ENCODE measurements at places on chromosomes 1 and 21.

- no peak for DNase-seq
Observed at GRCh38 chr1:10295481-10296085, 85.2 kb downstream of the KIF1B start.

GRCh38 chr1:54499360-54500106 is 48.5 kb upstream of the ACOT11 start:
- DNase-seq, result no peak

DNA sequence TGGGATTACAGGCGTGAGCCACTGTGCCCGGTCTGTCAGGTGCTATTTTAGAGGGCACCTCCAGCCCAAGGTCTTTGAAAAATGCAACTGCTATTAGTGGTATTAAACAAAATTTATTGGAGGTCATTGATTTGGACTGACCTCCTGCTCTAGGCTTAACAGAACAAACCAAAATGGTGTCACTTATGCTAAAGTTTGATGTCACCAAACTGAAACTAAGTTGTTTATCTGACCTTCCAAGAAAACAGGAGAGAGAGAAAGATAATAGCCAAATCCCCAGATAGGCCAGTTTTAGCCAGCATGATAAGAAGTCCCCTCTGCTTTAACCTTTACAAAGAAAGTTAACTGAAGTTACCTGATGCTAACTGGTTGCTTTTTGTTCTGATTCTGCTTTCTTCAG is 8.1 kb upstream of the INAVA start:
- DNase-seq, result no peak

DNA sequence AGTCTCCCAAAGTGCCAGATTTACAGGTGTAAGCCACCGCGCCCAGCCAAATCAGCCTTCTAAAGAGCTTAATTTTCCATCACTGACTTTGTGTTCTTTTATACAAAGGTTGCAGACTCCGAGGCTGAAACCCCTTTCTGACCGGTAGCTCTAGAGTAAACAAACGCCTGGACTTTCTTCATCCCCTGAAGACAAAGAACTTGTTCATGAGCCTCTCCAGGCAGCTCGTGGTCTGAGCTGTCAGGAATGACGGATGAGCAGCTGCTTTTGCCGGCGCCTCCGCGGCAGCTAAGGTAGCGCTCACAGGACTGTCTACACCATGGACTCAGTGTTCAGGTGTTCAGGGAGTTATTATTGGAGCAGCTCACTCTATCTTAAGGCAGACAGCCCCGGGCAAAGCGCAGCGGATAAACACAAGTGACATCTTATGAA is 128.5 kb upstream of the ERRFI1 start:
- no peak for DNase-seq
